ENCODE measurements at places on chromosomes 5 and 9.

DNA sequence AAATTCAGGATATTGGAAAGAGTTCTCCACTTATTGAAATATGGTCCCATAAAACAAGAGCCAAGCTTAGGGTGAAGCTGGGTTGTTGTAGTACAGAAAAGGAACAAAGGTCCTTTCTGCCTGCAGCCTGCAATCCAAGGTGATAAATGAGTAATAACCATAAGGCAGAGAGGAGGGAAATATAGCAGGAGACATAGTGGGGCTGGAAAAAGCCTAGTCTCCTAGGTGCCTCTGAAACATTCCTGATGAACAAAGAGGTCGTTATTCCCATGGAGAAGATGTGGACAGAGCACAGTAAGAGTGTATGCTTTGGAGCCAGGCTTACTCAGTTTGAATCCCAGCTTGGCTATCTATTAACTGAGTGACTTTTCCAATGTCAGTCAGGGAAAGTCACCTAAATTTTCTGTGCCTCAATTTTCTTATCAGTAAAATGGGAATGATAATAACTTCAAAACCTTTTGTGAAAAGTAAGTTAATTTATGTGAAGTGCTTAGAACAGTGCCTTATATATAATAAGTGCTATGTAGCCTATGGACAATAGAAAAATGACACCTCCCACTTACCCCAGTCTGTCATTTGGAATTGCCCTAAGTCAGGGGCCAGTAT is 110.8 kb upstream of the GRIN3A start:
- DNase-seq, result no peak

DNA sequence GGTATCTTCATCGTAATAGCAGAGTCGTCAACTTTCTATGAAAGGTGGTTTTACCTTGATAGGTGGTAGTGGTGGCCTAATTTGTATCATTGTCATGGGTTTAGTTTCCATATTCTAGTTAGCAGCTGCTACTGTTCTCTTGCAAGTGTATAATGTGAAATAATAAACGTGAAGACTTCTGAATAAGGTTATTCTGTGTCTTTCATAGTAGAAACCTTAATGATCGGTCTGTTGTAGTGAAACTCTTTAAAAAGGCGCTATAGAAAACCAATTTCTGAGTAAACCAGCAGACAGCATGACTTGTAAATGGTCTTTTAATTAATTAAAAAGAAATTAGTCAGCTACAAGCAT is 1.6 kb downstream of the SET start:
- DNase-seq, result no peak

DNA sequence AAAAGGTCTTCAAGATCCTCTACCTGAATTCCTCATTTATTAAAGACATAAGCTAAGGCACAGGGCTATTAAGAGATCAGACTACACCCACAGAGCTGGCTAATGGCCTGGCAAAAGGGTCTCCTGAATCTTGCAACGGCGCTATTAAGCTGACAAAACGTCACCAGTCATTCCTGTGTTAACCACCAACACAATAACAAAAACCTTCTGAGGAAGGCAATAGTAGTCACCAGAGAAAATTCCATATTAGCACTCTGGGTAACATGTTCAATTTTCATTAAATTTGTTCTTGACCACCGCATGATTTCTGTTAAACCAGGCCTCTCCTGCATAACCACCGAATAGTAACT is 77.0 kb downstream of the GNAQ start:
- no peak for DNase-seq

DNA sequence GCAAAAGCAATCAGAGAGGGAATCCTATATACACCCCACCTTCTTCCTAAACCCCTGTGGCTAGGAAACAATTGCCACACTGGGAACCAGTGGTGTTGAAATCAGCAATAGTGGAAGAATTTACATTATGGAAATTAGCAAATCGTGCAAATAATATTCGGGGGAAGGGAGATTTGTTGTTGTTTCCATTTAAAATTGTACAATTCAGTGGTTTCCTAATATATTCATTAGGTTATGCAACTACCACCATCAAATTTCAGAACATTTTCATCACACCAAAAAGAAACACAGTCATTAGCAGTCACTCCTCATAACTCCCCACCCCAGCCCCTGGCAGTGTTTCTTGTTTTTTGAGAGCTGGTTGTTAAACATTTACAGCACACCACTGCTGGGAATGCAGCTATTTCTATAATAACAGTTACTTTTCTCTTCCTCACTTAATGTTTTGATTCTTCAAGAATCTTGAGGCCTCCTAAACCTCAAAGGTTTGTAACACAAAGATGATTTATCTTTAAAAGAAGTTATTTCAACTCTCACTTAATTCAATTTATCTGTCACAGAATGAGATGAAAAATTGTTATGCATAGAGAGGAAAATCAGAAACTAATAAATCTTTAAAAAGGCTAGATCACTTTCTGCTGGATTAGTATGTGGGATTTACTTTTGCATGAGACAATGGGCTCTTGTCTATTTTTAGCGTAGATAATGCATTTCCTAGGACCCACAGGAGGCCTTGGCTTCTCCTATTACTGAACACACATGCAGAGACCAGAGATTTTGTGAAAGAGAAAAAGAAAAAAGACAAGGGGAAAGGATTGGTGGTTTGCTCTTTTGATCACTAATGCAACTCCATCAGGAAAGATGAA is 91.8 kb upstream of the DAPK1 start:
- no peak for DNase-seq

DNA sequence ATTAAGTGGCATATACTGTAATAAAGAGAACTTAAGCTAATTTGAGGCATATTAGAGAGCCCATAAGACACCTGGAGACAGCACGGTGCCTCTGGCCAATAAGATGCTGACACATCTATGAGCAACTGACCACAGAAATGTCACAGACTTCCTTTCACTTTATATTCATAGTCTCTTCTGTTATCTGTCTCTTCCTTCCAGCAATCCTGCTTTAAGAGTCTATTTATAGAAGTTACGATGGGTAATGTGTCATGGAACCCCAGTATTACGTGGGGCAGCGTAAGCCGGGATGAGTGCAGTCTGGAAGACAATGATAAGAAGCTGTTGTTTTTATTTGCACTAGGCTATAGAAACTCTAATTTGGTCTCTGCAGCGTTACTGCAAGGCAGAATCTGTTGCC is 136.8 kb downstream of the CFAP90 start:
- no peak for DNase-seq

DNA sequence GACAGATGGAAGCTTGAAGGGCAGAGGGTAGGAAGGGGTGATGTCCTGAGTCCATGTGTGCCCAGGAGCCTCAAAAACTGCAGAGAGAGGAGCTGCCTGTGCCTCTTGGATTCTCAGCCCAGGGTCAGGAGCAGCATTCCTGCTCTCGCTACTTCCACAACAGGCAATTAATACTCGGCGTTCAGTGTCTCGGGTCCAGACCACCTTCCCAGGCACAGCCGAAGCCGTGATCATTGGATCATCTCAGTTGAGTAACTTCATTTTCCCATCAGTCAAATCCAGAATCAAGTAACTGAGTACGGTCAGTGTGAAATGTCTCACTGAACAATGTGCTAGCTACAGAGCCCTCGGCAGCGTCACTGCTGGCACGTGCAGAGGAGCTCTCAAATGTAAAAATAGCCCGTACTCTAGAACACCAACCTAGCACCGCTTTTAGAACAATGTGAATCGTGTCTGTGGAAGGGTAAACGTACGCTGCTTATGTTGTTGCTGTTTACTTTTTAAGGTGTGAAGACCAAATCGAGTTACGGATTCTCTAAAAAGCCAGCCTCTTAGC is 63.5 kb upstream of the IRX4 start:
- no peak for DNase-seq

Data from stimulated activated naive CD8-positive, alpha-beta T cell treated with anti-CD3 and anti-CD28 coated beads, Interleukin-15, Interleukin-2, amounts not matched to agents 100 U/mL and 50 U/mL, for 24 hours (primary cell).